Amygdala (tissue), 56 donors: ENCODE measurements at places on chromosomes 2 and 18.

DNA sequence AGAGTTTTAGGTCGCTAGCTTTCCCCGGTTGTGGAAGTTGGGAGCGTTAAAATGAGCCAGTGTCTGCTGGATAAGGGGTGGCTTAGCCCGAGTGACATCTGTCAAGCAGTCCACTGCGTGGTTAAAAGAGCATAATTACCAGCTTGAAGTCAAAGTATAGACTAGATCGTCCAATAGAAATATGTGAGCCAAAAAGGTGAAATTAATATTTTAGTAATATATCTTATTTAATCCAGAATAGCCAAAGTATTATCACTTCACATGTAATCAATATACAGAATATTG is 654 bp downstream of the COMMD1 start:
- DNase-seq = no peak

DNA sequence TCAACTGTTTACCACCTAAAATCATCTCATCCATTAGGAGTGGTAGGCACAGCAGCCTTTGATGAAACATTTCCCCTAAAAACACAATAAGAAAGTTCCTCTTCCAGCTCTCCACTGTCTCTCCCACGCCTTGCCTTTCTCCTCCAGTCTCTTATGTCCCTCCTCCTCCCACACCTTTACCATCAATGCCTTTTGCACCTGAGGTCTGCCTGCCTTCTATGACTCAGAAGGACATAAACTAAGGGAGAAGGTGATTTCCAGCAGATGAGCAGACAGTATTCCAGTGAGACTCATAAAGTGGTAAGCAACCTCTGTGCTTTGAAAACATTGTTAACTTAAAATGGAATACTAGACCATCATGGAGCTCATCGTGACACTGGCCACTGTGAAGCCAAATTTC is 34.2 kb upstream of the NDUFV2 start:
- no peak for DNase-seq

DNA sequence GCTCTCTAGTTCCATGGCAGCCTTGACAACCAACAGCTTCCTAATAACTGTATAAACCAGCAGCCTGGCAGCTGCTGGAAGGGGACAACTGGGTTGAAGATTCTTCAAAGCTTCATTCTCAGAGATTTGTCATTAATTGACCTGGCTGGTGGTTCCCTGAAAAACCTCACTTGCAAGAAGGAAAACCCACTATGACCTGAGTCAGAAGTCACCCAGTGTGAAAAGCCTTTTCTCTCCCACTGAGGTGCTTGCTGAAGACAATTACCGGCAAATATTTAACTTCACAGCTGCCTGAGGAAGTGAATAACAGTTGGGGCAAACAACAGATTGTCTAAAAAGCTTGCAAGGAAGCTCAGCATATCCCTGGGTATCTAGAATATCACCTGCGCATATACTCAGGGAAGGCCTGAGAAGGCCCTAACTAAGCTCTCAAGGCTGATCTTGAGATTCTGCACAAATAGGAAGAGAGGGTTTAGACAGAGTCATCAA is 49.9 kb downstream of the CRACDL start:
- DNase-seq = no peak

DNA sequence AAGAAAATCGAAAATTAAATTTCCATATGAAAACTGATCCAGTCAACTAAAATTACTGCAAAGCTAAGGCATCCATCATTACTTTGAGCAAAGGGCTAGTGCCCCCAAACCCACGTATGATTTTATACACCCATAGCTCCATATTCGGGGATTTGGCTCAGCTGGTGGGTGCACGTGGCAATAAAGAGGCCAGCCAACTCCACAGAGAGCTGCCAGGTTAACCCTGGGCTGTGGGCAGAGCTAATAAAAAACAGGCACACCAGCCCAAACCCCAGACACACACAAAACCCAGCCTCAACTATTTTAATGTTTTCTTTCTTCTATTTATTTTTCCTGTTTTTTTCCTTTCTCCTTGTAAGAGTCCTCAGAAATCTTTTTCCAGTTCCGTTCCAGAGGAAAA is 151.3 kb upstream of the SOX11 start:
- no peak for DNase-seq

DNA sequence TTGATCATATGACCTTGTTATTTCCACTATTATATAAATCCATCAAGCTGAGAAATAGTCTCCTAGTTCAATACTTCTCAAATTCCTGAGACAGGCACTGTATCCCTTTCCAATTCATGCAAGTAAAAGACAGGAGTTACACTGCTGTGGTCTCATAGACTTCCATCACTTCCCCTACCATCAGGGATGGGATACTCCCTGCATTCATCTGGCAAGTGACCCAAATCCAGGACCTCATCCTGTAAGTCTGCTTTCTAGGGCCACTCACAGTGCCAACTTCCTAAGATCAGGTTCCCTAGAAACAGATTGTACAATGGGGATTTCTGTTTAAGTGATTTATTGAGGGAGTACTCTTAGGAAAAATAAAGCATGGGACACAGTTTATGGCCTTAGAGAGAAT is 424.0 kb upstream of the CDH7 start:
- no peak for DNase-seq
